Spinal cord (tissue), 10 donors: ENCODE measurements at places on chromosomes 2 and 18.

DNA sequence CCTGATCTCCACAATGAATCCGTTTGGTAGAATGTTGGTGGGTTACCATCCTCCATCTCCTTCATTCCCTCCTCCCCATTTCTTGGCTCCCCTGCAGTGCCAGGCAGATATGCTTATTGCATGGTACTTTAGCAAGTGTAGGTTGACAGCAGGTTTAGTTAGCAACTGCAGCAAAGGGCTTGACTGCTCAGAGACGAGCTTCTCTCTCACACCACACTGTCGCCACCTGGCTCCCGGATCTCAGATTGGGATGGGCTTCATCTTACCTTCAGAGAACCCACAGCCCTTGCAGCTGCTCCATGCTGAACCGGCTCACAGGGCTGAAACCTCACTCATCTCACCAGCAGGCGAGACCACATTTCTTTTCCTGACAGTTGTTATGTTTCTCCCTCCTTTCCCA is 88.8 kb downstream of the VWA3B start:
- no peak for DNase-seq

DNA sequence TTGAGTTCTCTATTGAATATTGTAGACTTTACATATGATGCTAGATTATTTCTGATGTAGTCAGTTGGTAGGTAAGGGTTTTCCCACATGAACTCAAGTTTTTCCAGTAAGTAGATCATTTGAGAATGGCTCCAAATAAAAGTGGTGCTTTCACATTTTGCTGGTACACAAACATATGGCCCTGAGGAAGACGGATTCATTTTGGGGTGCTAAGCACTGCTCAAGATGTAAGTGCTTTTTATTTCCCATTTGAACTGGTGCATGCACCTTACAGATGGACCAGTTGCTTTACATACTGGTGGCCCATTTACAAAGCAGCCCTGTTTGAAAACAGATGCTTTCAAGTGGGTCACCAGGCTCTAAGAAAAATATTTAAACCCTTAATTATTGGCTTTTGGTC is 266.7 kb downstream of the MEIS1 start:
- no peak for DNase-seq

DNA sequence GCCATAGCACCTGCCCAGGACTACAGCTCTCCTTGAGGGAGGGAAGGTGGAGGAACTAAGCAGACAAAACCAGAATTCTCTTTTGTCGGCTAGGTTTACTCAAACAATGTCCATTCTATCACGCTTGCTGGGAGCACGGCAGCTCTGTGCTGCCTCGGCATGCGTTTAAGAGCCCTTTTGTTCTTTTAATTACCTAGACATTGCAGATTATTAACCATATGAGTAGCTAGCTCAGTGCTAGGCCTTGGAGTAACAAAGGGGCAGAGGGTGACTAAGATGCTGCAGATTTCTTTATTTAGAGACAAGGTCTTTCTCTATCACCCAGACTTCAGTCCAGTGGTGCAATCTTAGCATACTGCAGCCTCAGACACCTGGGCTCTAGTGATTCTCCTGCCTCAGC is 11.1 kb downstream of the MSGN1 start:
- DNase-seq = no peak

GRCh38 chr2:9984871-9985480 is 33.5 kb downstream of the GRHL1 start:
- DNase-seq = no peak

- DNase-seq = no peak
These were observed 117.4 kb upstream of the NABP1 start for GRCh38 chr2:191560411-191560980.

GRCh38 chr2:31522786-31523185 is 58.0 kb downstream of the SRD5A2 start:
- DNase-seq = peak; percentile 57

- no peak for DNase-seq
These were observed 135.5 kb downstream of the NAPG start for GRCh38 chr18:10661317-10661716.

GRCh38 chr2:220419647-220420046 is 792.2 kb downstream of the SLC4A3 start:
- no peak for DNase-seq

- DNase-seq = no peak
These were observed 637.1 kb upstream of the CHAC2 start for GRCh38 chr2:53130441-53130943.

- DNase-seq = no peak
These were observed 70.7 kb downstream of the SPOPL start for GRCh38 chr2:138572318-138572717.

DNA sequence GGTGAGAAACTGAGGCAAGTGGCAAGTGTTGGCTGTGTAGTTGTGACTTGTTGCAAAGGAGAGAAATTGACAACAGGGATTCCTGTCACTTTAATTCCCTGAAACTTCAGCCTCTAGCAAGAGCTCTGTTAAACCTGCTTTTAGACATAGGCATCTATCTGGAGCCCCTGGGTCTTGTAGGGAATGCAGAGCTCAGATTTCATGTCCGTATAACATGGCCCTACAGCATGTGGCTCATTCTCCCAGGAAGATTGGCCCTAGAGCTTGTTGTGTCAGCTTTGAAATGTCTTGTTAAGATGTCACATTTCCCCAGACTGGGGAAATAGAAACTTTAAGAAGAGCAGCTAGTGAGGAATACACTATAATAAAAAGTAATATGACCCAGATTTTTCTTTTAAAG is 115.8 kb downstream of the POLE4 start:
- no peak for DNase-seq

GRCh38 chr18:47032945-47033344 is 2.5 kb downstream of the ELOA2 start:
- DNase-seq = no peak

- no peak for DNase-seq
These were observed 64.6 kb downstream of the NEB start for GRCh38 chr2:151669585-151670081.

- no peak for DNase-seq
These were observed 48.2 kb downstream of the CRIM1 start for GRCh38 chr2:36403675-36404230.

GRCh38 chr2:50613161-50613560 is 418.8 kb downstream of the NRXN1 start:
- DNase-seq = no peak

DNA sequence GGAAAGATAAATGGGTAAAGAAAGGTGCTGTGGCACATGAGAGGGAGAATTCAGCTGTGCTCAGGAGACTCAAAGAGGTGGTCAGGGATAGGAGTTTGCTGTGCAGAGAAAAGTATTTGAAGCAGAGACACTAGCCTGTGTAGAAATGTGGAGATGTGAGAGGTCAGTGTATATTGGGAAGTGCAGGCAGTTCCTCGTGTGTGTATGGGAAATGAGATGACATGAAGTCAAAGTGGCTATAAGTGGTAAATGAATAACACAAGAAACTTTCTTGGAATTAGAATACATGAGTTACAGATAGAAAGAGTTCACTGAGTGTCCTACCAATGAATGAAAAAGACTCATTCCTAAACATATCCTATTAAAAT is 11.6 kb downstream of the MAP3K20 start:
- no peak for DNase-seq

GRCh38 chr18:79574938-79575525 is 104.6 kb upstream of the CTDP1 start:
- no peak for DNase-seq
